ENCODE measurements at places on chromosomes 7 and 10.

DNA sequence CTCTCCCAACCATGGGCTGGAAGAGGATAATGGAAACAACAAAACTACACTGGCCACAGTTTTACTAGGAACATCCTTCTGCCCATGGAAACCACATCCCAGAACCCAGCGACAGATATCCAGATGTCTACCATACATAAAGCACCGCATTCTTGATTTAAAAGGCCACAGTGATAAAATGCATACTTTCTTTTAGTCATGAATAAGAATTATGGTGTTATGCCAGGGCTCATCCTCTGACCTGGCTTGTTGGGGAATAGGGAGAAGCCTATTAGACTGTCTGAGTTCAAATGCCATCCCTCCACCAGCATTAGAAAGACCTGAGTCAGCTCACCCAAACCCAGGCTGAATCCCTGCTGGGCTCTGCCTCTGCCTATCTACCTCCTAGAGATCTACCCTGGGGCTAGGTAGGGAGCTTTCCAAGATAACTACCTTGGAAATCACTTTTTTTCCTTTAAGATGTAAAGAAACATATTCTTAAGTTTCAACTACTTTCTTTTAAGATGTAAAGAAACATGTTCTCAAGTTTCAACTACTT lies 5.2 kb downstream of the ABCA13 start:
- no peak for DNase-seq

DNA sequence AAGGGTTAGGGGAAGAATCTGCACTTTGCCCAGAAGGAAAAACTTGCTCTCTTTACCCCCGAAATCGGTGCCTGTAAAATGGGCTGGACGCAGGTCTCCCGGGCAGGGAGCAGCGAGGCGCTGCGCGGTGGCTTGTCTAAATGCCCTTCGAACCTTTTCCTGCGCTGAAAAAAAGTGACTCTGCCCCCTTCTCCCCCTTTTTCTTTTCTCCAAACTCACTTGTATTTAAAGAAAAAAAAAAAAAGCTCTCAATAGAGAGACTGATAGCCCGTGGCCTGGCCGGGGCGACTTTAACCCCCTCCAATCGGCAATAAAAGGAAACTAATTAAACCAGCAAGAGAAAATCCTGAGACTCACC lies 286 bp downstream of the SP8 start:
- DNase-seq: no peak

GRCh38 chr7:78039790-78040776 lies 241.5 kb downstream of the PHTF2 start:
- no peak for DNase-seq

DNA sequence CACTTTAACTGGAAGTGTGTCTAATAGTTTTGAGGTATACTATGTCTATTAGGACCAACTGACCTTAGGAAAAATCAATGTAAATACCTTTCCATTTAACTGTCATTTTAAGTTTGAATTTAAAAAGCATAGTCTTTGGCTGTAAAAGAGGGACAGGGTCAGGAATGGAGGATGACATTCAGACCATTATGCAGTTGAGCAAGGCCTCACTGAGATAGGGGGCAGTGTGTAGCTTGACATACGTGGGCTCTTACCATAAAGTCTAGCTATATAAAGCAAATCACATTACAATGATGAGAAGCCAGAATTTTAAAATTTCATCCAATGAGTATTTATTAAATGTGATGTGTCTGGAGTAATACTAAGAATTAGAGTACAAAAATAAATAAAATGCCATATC lies 17.9 kb downstream of the PALS2 start:
- no peak for DNase-seq

GRCh38 chr7:139452958-139453672 lies 30.4 kb downstream of the KLRG2 start:
- no peak for DNase-seq

DNA sequence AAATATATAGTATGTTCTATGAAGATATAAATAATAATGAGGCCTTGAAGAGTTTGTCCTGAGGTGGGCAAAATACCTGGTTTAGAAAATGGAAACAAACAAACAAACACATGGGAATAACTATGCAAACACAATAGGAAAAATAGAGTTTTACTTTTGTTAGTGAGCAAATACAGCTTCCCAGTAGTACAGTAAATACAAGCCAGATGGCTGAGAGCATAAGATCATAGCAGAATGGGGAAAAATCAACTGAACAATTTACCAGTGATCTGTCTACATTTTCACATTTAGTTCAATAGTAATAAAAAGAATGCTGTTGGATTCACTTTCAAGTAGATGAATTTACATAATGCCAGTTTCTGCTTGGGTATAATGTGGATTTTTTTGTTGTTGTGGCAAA lies 45.1 kb downstream of the ADD3 start:
- no peak for DNase-seq

DNA sequence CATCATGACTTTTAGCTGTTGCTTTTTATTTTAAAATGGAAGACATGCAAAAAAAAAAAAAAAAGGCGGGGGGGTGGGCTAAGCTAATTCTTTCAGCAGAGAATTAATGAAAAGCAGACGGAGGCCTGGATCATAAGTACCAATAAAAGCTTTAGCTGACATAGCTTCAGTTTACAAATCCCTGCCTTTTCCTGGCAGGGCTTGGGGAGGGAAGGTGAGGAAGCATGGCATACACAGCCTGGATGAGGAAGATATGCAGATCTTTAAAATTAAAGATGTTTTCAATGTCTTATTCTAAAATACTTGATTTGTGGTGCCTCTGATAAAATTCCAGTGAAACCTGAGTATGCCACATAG lies 57.0 kb downstream of the ICA1 start:
- no peak for DNase-seq

DNA sequence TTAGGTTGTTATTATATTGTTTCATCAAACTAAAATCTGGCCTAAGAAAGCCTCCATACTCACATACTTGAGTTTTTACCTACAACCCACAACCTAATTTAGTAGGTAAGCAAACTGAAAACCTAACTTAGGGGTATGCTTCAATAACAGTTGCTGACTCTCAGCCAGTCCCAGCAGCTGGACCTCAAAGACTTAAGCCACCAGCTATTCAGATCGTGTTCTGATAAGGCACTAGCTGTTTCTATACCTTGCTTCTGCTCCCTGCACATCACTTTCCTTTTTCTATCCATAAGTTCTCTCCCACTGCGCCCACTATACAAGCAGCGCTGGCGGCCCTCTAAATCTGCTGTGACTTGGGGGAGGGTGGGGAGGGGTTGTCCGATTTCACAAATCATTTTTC lies 42.3 kb downstream of the SUGCT start:
- DNase-seq: no peak

GRCh38 chr10:16867556-16867955 lies 50.3 kb upstream of the RSU1 start:
- DNase-seq: peak; percentile 50

- DNase-seq: no peak
Measured at GRCh38 chr7:2566890-2567678, 8.3 kb downstream of the IQCE start.

DNA sequence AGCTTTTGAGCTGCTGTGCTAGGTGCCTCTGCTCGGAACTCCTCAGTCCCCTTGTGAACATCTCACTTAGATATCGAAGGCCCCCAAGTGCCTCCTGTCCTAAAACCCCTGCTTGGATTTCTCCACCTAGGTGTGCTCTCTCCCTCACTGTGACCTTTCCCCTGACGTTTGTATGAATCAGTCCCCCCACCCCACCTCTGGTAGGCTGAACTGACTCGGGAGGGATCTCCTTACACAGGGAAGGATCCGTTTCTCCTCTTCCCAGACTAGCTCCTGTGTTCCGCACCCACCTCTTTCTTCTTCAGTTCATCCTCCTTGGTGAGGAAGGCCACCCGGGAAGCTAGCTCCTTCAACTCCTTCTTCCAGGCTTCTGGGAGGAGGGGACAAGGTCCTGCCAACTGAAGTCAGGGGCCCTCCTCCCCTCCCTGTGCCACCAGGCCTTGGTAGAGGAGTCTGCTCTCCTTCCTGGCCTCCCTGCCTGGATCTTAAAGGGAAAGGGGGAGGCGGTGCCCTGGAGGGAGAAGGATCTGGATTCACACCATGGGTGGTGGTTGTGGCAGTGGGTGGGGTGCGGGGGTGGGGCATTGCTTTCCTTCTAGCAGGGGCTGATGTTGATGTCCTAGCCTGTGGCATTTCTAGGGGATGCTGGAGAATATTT lies 6.8 kb downstream of the TBATA start:
- no peak for DNase-seq

DNA sequence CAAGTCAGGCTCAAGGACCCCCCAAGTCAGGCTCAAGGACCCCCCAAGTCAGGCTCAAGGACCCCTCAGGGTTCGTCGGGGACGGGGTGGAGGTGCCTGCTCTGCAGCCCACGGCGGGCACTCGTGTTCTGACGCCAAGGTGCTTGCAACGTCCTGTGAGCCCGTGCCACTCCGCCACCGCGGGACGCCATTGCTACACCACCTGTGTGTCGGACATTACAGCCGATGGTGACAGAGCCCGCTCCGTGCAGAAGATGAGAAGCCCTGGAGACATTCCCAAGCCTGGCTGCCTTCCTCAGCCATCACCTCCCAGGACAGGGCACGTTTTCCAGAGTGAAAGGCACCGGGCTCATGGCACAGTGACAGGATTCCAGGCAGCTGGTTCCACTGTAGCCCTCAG lies 97.7 kb upstream of the DNAAF5 start:
- no peak for DNase-seq

All from mammary epithelial cell (primary cell).